ENCODE measurements at places on chromosomes 11 and 22.

GRCh38 chr11:10862446-10862845 lies 4.6 kb upstream of the ZBED5 start:
- no peak for DNase-seq

GRCh38 chr22:21000987-21001600 lies 824 bp downstream of the THAP7 start:
- no peak for DNase-seq

- DNase-seq = no peak
These were observed 7.3 kb downstream of the RELT start for GRCh38 chr11:73383249-73384124.

DNA sequence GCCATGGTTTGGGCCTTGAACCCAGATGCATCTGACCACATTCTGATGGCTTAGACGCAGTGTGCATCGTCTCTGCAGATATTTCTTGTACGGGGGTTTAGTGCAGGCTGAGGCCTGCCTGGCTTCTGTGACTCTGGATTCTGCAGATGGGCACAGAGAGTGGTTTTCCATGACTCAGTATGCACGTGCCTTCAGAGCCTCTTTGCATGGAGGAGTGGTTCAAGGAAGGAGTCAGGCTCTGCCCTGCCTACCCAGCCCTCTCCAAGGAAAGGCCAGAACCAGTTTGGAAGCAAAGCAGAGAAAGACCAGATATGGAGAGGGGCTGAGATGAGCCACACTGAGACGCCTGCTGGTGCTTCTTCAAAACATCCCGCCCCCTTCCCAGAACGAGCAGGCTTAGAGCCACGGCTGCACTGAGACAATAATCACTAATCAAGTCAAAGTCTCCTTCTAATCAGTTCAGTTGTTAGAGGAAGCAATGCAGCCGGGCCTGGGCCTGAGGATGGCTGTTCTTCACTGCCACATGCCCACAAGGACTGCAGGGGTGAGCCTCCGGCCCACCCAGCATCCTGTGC lies 308.9 kb downstream of the NXPE2 start:
- no peak for DNase-seq

DNA sequence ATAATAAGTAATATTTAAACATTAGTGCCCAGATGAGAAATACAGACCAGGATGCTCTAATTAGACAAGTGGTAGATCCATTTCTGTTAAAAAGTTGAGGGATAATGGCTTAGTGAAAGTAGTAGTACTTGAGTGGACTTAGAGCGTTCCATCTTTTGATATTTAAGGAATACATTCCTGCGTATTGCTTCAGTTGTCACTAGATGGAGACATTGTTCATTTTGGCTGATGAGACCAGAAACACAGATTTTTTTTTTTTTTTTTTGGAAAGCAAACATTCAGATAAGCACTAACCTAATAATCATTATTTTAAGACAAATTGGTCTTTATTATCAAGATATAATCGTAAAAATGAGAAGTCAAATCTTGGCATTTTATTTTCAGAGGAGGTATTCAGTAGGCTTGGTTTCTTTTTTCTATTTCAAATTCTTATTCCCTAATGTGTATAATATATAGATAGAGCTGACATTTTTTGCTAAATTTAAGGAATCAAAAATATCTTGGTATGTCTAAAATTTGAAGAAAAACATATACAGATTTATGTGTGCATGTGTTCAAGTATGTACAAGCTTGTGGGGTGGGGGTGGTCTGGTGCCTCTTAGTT lies 92.9 kb downstream of the DYNC2H1 start:
- no peak for DNase-seq

Measured in inflammatory macrophage (primary cell).